ENCODE measurements at places on chromosomes 5 and 9.

DNA sequence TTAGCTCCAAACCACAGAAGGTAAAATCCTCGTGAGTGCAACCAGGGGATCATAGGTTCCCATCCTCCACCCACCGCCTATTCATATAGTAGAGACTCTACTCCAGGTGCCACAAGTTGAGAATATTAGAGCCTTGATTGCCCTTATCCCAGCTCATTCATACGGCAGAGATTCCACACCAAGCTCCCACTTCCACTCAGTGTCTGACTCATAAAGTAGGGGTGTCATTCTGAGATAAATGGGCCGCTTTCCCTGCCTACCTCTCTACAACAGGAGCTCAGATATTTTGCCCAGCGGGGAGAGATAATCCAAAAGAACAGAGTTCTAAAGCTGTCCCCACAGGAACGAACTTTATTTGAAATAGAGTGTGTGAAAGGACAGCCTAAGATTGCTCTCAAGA, 9.4 kb downstream of the SLC22A4 start:
- DNase-seq = no peak

DNA sequence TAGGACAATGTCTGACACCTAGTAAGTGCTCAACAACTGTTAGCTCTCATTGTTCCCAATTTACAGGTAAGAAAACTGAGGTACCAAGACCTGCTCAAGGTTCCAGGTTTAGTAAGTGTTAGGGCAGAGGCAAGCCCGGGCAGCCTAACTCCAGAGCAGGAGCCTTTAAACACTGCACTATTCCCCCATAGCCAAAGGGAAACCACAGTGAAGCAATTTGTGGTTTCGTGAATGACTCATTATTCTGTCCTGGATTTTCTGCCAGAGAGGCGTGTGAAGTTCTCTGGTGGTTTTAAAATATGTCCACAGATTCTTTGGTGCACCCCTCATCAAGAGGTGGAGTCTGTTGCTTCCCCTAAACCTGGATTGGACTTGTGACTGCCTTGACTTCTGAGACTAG, 1.0 kb upstream of the MCC start:
- DNase-seq = no peak

GRCh38 chr5:39156082-39156481, 63.3 kb downstream of the FYB1 start:
- DNase-seq = no peak

DNA sequence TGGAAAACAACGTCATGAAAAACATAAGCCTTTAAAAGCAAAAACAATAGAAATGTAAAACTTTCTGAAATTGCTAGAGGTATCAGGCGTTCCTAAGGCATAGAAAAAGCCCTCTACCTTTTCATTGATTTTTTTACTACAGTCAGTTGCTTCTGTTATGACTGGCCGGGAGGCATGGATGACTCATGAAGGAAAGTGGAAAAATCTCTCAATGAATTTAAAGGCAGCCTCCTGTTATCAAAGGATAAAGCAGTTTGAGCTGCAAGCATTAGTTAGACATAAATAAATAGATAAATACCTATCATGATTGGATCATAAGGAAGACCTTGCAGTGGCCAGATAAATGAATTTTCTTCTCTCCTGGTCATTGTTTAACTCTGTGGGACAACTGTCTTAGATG, 281.6 kb downstream of the MAST4 start:
- no peak for DNase-seq

- no peak for DNase-seq
Observed at GRCh38 chr5:103228588-103228987, 30.0 kb upstream of the MACIR start.

DNA sequence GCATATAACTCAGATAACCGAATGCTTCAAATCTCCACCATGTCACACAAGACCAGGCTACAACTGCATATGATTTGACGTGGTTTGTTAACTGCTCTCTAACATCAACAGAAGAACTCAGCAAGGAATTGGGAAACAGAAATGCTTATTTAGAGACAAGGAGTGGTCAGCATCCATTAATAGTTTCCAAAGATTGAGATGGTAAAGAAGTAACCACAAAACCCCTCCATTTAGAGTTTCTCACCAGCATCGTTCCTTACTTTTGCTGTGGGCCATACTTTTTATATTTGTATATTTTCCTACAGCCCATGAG, 25.2 kb downstream of the DPYSL3 start:
- no peak for DNase-seq

GRCh38 chr5:99945478-99946442, 589.4 kb upstream of the FAM174A start:
- DNase-seq = no peak

DNA sequence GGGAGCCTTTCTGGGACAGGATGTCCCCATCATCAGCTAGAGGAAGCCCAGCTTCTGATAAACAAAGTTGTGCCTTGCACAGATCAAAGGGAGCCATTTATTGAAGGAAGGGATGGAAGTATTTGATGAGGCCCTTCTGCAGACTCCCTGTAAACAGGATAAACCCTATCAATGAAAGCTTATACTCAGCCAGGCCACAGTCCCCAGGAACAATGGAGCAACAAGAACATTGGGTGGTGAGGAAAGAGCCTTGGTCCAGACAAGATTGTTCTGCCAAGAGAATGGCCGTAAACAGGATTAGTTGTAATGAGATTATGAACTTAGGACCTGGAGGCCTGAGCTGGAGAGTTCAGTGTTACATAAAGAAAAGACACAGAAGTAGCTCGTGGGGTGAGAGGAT, 40.5 kb upstream of the LIFR start:
- DNase-seq = no peak

- DNase-seq = no peak
Observed at GRCh38 chr5:19536387-19536786, 451.6 kb downstream of the CDH18 start.

DNA sequence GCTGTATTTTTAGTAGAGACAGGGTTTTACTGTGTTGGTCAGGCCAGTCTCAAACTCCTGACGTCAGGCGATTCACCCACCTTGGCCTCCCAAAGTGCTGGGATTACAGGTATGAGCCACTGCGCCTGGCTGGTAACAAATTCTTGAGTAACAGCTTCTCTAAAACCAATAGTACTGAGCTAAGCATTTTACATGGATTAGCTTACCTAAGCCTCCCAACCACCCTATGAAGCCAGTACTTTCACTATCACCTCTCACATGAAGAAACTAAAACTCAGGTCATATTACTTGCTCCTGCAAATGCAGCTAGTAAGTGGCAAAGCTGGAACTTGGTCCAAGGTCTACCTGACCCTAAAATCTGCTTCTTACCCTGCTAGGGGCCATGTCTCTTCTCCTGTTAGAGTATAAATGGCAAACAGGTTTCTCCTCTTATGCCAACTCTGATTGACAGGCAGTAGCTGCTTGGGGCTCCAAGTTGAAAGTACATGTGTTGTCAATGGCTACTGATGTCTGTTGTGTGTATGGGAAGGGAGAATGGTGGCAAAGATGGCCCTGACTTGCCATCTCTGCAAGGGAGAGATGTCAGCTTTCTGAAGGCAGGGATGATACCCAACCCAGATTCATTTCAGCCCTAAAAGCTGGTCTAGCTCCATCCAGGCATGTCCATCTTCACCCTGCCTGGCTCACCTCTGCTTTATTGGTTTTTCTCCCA, 4.0 kb downstream of the PHF19 start:
- DNase-seq = no peak

DNA sequence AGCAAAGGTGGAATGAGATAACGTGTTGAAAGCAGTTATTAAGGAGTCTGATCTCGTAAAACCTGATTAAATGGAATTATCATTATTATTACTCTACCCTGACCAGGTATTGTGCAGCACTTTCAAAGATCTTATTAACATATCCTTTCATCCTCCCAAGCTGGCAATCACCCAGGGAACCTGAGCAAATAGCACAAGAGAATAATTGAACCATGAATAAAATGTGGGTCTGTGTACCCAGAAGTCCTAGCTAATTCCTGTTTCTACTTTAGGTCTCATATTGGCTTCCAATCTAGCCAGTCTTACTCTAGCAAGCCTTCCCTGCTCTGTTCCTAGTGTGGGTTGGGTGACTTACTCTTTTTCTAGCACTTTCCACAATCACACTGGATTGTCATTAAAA, 162.2 kb upstream of the STK32A start:
- no peak for DNase-seq

DNA sequence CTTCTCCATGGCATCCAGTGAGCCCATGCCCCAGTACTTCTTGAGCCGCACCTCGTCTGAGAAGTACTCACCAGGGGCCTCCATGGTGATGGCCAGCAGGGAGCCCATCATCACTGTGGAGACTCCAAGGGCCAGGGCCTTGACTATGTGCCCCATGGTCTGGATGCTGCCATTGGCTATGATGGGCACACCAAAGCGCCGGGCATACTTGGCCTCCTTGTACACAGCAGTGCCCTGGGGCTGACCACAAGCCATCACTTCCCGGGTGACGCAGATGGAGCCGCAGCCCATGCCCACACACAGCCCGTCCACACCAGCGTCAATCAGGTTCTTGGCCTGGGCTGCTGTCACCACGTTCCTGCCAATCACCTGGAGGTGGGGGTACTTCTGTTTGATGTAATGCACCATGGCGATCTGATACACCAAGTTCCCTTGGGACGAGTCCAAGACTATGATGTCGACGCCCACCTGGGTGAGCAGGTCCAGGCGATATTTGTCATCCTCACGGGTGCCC, 7.0 kb upstream of the DCAF12 start:
- DNase-seq = no peak

- DNase-seq = no peak
Observed at GRCh38 chr5:108266242-108266641, 115.7 kb downstream of the FBXL17 start.

DNA sequence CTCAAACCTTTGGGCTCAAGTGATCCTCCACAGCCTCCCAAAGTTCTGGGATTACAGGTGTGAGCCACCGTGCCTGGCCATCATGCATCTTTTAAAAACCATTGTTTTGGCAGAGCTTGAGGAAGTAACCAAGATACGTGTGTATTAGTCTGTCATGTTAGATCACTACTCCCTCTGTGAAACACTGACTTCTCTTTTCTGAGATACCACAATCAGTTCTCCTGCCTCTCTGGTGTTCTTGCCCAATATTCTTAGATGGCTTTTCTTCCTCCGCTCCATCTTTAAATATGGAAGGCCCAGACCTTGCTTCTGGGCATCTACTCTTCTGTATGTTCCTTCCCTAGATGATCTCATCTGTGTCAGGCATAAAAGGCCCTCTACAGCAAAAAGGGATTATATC, 14.2 kb upstream of the CCNB1 start:
- DNase-seq = no peak

- no peak for DNase-seq
Observed at GRCh38 chr5:60843936-60844905, at the start of gene ELOVL7. ELOVL7 (minus strand) TSS chr5:60844269; CDS start chr5:60787397, 56,872 bp downstream.

- no peak for DNase-seq
Observed at GRCh38 chr9:123761905-123762605, 167.9 kb downstream of the DENND1A start.

DNA sequence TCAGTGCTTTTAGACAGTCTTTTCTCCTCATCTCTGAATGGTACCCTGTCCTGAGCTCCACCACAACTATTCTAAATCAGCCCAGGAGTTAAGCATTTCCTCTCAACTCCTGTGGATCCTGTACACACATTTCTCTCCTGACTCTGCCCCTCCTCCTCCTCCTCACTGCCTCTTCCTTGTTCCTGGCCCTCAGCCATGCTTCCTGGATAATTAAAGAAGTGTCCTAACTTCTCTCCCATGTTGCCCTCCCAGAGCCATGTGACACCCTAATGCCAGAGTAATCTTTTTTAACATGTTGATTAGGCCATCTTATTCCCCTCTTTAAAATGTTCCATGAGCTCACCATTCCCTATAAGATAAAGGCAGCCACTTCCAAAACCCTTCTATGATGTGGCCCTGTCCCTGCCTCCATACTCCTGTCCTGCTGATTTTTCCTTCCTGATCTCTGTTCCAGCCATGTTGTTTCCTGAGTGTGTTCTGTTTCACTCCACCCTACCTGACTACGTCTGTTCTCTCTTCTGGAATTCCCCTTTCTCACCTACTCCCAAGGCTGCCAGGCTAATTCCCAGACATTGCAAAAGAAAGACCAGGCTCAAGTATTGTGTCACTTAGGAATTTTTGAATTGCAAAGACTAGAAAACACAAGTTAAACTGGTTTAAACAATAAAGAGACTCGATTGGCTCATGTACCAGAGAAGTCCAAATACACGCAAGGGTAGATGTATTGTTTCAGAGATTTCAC, 295.2 kb downstream of the MAST4 start:
- DNase-seq = no peak

- DNase-seq = no peak
Observed at GRCh38 chr5:157976429-157976828, 117.5 kb upstream of the CLINT1 start.

- no peak for DNase-seq
Observed at GRCh38 chr9:111854799-111855198, 41.8 kb upstream of the UGCG start.

DNA sequence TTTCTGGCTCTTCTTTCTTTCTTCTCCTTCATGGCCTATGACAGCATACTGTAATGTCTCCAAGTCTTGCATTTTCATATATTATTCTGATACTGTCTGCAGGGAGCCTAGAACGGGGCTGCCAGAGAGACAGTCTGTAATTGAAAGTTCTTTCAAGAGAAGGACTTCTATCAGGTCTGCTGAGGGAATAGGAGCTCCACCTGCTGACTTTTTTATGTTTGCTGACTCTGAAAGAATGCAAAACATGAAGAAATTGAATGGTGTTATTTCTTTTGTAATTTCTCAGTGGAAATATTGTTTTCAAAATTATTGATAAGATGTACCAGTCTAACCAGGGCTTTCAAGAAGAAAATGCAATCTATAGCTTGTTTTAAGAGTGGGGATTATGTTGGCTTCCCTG, 121.9 kb upstream of the RFX3 start:
- DNase-seq = no peak

GRCh38 chr5:125011014-125011413, 264.6 kb upstream of the ZNF608 start:
- no peak for DNase-seq

DNA sequence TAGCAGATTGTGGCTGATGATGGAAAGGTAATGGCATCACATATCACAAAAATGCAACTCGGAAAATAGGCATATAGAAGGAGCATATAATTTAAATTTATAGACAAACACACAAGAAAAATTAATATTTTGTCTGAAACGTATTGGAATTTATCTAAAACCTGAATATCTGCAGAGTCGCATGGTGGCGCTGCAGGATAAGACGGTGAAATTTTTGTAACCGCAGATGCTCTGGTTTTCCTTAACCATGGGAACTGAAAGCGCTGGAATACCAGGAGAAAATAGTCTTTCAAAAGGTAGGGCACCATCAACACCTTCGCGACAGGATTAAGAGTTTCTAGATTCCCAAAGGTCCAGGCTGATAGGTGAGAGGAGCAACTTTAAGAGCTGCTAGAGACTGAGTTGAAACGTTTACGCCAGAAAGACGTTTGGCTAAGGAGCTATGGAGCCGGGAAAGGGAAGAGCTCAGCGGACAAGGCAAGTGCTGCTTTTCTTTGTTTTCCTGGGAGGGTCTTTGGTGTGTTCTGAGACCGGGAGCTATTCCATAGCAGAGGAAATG, 11.0 kb upstream of the PCDHB15 start:
- DNase-seq = no peak

DNA sequence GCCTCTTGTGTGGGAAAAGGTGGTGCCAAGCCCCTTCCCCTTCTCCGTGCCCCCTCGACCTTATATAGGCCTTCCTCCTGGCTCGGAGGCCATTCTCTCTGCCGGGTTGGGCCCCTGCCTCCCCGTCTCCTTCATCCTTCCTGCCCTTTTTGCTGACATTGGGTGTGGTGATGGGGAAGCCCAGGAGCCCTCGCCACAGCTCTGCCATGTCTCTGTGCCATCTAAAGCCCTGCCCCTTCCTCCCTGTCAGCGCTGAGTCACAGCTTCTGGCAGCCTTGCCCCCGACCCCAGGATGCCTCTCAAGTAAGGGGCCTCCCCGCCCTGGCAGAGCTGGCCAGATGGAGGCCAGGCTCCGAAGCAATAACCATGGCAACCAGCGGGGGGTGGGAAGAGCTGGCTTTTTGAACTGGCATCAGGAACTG, 30.4 kb downstream of the JADE2 start:
- DNase-seq = peak; percentile 70

Data from activated CD8-positive, alpha-beta memory T cell treated with anti-CD3 and anti-CD28 coated beads for 48 hours (primary cell).